HT1080 (cell line): ENCODE measurements at places on chromosomes 5 and 9.

DNA sequence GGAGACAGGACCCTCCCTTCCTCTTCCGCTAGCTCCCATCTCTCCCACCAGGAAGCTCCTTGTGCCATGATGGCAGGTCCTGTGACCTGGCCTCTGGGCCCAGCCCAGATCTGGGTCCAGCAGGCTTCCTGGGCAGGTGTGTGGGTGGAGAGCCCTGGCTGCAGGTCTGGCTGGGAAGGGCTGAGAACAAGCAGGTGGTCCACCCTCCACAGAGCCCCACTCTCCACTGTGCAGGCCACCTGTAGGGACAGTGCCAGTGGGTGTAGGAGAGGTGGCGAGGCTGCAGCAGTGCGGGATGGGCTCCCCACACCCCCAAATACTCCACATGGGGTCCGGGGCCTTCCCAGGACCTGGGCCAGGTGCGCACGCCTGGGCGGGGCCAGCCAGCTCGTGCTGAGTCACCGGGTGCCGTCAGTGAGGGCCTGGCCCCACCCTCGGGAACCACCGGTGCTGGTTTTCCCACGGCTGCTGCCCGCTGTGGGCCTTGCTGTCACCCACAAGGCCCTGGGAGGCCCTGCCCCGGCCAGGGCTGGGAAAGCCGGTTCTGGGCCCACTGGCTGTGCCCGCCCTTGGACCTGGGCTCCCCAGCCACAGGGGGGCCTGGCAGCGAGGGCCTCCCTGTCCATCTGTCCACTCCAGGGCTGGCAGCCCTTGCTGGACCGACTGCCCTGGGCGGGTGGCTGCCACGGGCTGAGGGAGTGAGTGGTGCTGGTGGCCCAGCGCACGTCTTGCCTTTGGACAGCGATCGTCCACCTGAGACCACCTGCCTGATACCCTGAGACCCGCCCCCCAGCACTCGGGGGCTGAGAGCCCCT is 9.3 kb upstream of the NRARP start:
- no peak for DNase-seq

- no peak for DNase-seq
Observed at GRCh38 chr5:169521366-169521983, 62.1 kb upstream of the SPDL1 start.

GRCh38 chr5:38515646-38516045 is 40.8 kb downstream of the LIFR start:
- peak; percentile 4 for DNase-seq

GRCh38 chr5:140978260-140978659 is 12.0 kb downstream of the PCDHAC2 start:
- DNase-seq: no peak

DNA sequence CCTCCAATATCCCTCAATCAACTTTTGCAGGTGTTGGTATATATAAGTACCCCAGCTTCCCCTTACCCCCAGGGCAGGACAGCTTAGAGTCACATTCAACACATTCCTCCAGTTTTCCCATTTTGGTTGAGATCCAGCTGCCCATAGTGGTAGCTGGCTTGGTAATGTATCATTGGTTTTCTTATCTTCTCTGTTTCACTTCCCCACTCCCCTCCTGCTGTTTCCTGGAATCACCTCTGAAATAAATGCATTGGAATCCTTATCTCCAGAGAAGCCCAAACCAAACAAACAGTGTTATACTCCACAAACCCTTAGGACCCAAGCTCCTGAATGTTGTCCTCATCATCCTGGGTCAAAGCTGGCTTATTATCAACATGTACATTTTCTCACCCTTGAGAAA is 184.8 kb downstream of the TMEM38B start:
- no peak for DNase-seq

DNA sequence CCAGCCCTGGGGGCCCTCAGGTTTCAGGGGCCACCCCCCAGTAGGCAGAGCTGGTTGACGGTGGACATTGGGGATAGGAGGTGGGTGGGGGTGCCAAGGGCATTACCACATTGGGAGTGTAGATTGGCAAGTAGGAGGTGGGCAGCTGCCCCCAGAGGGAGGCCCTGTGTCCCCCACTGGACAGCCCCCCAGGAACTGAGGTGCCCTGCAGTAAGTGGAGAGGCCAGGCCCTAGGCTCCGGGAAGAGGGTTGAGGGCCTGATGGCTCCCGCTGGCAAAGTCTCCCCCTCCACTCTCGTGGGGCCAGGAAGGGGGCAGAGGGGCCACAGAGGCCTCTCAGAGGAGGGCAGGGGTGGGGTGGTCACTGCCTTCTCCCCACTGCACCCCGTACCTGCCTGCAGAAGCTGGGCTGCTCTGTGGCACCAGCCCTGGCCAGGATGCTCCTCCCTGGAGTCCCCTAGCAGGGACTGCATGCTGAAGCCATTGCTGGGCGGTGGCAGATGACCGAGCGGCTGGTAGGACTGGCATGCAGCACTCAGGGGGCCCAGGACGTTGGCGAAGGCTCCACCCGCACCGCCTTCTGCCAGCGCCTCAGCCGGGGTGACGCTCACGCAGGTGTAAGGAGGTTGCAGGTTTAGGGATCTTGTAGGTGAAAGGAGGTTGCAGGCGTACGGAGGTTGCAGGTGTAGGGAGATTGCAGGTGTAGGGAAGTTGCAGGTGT is 89.6 kb upstream of the CACNA1B start:
- no peak for DNase-seq

DNA sequence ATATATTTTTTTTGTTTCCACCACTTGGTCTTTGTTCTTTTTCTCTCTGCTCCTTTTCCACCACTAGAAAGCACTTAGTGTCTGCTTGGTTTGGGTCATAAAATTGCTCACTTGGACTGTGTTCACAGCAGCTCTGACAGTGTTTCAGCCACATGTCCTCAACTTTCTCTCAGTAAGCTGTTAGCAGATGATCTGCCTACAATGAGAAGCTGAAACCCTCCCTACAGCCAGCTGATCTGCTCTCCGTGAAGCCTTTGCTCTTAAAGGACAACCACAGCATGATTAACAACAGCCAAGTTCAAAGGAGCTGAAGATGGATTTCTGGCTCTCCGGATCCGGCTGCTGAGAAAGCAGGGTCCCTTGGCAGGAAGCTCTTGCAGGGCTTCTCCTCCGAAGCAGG is 31.6 kb downstream of the PRLR start:
- DNase-seq: no peak

DNA sequence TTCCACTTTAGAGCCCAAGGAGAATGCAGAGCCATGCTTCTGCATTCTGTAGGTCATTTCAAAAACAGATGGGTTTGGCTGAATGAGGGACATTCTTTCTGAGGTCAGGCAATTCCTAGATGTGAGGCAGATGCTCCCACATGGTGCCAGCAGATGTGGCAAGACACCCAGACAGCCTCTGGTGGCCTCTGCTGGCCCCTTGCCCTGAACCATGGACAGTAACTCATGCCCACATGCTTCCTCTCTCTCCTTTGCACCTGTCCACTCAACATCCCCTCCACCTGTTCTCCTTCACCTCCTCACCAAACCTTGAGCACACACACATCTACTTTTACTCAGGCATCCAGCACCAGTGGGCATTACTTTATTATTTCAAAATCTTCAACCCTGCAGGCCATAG is 252.3 kb downstream of the DNAH5 start:
- no peak for DNase-seq

DNA sequence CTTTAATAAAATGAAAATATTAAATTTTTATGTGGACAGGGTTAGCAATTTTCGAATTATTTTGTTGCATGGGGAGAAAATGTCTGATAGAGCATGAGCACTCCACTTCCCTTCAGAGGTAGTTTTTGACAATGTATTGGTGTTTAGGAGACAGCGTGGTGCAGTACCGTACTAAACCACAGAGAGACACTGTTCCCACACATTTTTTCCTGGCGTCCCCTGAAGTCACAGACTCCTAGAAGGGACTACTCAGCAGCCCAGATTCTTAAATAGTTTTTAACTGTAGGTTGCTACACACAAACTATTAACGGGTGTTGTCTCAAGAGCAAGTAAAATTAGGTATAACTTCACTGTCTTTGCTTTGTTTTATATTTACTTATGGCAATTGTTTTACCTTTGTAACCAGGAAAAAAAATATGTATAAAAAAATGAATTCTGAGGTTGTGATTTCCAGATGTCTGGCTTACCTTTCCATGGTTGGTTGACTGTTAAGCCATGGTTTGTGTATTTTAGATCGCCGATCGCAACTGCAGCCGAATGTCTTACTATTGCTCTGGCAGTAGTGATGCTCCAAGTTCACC is 171.2 kb downstream of the DOCK8 start:
- DNase-seq: peak; percentile 52

DNA sequence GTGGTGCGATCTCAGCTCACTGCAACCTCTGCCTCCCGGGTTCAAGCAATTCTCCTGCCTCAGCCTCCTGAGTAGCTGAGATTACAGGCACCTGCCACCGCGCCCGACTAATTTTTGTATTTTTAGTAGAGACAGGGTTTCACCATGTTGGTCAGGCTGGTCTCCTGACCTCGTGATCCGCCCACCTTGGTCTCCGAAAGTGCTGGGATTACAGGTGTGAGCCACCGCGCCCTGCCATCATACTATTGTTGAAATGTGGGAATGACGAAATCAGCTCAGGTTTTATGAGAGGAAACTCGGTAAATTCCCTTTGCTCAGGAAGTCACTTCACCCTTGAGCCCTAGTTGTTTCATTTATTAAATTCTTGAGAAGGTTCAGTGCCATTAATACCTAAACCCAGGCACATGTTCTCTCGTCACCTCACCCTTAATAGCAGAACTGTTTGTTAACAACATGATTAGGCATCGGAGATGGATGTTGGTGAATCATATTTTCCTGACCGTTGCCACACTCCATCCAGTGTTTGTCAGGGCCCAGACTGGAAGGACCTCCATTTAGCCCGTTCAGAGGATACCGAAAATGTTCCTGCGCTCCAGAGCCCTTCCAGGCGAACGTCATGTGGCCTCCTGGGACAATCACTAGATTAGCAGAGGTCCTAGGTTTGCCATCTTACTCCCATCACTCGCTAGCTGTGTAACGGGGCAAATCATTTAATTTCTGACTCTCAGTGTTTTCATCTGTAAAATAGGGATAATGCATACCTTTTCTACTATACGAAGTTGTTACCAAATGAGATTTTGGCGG is 20.0 kb upstream of the CREBRF start:
- no peak for DNase-seq

DNA sequence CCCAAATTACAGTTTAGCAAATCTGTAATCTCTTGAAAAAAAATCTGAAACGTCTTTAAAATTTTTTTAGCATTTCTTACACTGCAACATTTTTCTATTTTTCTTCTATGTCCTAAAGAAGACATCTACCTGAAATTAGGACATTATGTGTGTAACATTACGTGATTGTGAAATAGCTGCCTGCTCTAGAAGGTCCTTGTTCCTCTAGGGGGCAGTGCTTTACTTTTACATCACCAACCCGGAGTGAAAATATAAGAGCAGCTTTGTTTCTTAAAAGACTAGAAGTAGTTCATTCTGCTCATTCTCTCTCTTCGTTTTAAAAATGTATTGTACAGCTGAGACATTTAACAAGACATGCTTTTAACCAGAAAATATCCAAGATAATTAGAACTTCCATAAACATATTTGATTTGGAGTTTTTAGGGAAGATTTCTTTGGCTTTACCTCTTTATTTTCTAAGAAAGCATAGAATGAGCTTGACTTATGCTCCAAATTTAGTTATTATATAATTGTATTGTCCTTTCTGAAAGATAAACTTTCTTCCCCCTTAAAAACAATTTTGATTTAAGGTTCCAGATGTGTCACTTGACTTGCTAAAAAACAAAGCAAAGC is 48.1 kb upstream of the RIOK2 start:
- DNase-seq: peak; percentile 61

GRCh38 chr9:38339496-38339895 is 53.0 kb upstream of the ALDH1B1 start:
- DNase-seq: no peak

DNA sequence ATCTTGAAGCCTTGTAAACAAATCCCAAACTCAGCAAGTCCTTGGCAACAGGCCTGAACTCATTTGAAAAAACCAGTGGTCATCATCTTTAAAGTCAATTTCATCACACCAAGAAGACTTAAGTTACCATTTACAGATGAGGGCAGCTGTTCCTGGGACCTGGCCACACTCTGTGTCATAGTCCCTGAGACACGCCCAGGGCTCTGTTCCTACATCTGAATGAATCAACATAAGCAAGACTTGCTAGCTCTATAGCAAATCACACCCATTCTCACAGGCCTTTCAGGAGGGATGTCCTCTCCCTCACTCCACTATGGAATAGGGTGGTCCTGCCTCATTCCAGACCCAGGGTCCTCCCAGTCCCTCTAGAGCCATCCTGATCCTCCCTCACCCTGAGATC is 142.8 kb downstream of the NSG2 start:
- DNase-seq: peak; percentile 56

- DNase-seq: no peak
Observed at GRCh38 chr9:129604766-129605163, 16.1 kb downstream of the C9orf50 start.

- no peak for DNase-seq
Observed at GRCh38 chr5:135221696-135222095, 177.3 kb downstream of the MACROH2A1 start.

DNA sequence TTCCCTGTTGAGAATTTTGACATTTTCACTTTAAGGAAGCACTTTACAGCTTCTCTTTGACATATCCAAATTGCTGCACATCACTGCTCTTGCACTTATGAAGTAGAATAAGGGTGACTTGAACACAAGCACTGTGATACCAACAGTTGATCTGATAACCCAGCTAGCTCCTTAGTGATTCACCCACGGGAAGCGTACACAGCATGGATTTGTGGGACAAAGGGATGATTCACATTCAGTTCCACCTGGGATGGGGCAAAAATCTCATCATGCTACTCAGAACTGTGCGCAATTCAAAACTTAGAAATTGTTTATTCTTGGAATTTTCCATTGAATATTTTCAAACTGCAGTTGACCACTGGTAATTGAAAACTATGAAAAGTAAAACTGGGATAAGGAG is 1565.5 kb upstream of the CDH9 start:
- peak; percentile 52 for DNase-seq

- DNase-seq: peak; percentile 89
Observed at GRCh38 chr9:70954126-70954525, 167.3 kb downstream of the TRPM3 start.

GRCh38 chr5:151267491-151268260 is 14.7 kb downstream of the GM2A start:
- DNase-seq: no peak

DNA sequence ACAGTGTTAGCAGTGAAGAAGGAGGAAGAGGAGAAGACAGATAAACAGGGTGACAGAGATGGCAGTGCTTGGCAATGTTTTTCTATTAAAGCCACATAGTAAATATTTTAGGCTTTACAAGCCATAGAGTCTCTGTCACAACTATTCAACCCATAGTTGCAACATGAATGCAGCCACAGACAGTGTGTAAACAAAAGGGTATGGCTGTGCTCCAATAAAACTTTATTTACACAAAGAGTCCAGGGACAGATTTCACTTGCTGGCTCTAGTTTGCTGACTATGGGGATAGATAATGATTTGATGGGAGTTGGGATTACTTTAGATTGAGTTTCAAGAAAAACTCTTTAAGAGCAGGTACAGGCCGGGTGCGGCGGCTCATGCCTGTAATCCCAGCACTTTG is 224.8 kb upstream of the SEMA6A start:
- no peak for DNase-seq

- no peak for DNase-seq
Observed at GRCh38 chr5:62649476-62650113, 71.0 kb downstream of the LRRC70 start.
